ENCODE measurements at places on chromosomes 16 and 17.

- DNase-seq: peak; percentile 13
These were observed 526 bp downstream of the MOSMO start for GRCh38 chr16:22008215-22009059.

DNA sequence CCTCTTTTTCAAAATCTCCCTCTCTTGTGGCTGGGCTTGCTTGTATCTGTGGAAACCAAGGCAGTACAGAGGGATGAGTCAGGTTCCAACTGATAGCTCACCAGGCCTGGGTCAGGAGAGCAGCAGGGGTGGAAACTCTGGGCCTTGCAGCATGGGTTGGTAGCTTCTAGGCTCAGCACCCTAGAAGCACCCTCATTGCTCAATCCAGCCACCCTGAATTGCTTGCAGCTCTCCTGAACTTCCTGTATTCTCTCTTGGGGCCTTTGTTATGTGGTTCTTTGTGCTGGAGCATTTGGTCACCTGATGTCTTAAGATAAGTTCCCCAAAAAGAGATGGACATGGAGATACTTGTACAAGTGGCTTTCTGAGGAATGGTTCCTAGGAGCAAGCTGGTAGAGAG lies 169.4 kb downstream of the IRX5 start:
- DNase-seq: no peak

- DNase-seq: no peak
These were observed 775 bp upstream of the SP6 start for GRCh38 chr17:47851764-47852112.

DNA sequence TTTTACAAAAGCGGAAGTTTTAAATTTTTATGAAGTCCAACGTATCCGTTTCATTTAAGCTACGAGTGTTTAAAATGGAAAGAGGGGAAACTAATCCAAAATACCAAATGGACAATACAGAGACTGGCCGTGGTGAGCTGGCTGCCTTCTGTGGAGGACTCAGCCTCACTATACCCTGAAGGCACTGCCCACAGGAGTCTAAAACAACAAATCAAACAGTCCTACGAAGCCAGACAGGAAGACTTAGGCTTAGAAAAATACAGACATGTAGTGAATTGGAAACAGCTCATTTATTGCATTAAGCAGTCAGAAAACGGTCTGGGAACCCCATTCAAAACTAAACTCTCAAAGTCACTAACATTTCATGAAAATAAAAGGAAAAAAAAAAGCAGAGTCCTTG lies 75.1 kb downstream of the CYTH1 start:
- DNase-seq: no peak

- no peak for DNase-seq
These were observed 6.8 kb downstream of the MAF start for GRCh38 chr16:79593754-79594153.

GRCh38 chr17:29567554-29568330 lies 759 bp upstream of the TP53I13 start:
- DNase-seq: peak; percentile 70

DNA sequence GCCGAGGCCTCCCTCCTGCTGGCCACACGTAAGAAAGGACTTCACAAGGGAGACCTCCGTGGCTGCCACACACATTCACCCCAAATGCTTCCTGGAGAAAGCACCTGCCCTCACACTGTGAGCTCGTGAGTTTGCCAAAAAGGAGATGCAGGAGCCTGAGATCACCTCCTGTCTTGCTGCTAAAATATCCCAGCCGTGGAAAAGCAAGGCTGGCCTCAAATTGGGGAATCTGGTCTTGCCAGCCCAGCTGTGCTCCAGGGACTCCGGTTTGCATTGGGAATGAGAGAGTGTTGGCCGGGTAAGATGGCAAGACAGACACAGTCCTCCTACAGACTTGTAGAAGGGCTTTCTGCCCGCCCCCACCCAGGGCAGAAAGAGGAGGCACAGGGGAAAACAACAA lies 13.8 kb downstream of the RBFOX3 start:
- DNase-seq: no peak

- DNase-seq: no peak
These were observed 7.9 kb downstream of the SOCS1 start for GRCh38 chr16:11248133-11248532.

GRCh38 chr17:45288825-45289224 lies 26.9 kb upstream of the SPATA32 start:
- no peak for DNase-seq

- DNase-seq: no peak
These were observed 24.7 kb upstream of the CDRT15 start for GRCh38 chr17:14261406-14261805.

GRCh38 chr17:75950421-75950820 lies 9.6 kb upstream of the FBF1 start:
- no peak for DNase-seq

- DNase-seq: no peak
These were observed 62.5 kb downstream of the XPO6 start for GRCh38 chr16:28149011-28149888.

- DNase-seq: no peak
These were observed 10.4 kb downstream of the MEFV start for GRCh38 chr16:3246002-3246401.

GRCh38 chr17:40342504-40343218 lies 21.9 kb downstream of the GJD3 start:
- no peak for DNase-seq

DNA sequence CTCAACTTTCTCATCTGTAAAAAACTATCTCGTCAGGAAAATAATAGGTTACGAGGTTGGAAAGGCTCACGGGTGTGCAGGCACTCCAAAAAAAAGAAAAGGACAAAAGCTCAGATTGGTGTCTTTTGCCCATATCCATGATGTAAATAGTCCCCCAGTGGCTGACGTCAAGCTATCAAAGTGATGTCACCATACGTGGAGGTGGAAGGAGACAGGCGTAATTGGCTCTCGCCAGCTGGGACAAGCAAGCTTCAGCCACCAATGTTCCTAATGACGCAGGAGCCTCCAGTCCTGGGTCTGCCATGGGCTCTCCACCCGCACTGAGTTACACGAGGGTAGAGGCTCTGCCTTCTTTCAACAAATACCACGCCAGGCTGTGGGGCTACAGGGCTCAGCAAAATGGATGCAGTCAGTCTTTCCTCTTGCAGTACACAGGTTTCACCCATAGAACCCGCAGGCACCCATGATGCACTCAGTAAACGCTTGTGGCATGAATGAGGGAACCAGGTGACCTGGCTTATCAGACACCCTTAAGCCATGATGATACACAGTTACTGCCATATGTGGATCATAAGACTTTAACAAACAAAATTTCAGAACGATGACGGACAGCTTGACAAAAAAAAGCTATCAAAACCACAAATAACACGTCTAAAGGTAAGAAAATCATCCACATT lies 50.5 kb downstream of the COTL1 start:
- DNase-seq: no peak

DNA sequence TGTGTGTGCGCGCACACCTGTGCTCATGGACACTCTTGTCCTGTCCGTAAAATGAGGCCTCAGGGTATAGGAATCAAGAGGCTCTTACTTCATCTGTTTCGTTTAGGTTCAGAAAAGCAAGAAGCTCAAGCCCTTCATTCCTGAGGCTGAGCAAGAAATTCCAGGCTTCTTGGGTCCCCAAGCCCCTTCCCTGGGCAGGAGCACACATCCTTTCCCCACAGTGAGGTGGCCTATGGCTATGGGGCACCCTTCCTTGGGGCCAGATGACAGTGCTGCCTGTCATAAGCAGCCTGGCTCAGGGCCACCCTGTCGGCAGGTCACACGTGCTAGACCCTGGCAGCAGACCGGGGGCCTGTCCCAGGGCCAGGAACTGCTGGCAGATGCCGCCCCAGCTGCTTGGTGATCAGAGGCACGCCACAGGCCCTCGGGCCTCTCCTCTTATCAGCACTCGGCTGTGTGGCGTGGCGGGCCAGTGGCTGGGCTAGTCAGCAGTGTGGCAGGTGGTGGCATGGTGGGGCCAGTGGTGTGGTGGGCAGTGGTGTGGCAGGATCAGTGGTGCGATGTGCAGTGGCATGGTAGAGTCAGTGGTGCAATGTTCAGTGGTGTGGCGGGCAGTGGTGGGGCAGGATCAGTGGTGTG lies 50.2 kb downstream of the NKD1 start:
- DNase-seq: no peak

DNA sequence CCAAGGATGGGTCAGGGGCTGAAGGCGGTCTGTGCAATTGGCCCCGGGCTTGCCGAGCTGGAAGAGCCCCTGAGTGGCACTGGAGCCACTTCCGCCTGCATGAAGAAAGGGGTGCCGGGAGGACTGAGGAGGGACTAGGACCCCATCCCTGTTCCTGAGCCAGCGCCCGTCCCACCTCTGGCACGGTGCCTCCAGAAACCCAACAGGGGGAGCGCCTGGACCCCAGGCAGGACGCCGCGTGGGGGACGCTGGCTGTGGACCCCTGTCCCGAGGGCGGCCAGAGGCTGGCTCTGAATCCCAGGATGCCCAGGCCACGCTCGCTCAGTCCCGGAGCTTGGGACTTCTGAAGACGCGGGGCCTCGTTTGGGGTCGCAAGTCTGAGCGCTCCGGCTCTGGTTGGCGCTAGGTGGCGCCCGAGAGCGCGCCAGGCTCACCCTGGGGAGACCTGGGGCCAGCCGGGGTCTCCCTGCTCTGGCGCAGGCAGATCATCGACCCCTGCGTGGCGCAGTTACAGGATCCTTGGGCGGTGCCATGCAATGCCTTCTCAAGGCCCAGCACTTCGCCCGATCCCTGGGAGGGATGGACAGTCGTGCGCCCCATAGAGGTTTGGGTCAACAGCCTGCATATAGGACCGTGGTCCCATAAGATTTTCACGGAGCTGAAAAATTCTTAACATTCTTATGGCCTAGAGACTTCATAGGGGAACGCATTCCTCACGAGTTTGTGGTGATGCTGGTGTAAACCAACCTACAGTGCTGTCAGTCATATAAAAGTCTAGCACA lies 58.5 kb upstream of the CREBBP start:
- DNase-seq: peak; percentile 49

GRCh38 chr17:38418062-38418692 lies 10.1 kb upstream of the ARHGAP23 start:
- DNase-seq: no peak

DNA sequence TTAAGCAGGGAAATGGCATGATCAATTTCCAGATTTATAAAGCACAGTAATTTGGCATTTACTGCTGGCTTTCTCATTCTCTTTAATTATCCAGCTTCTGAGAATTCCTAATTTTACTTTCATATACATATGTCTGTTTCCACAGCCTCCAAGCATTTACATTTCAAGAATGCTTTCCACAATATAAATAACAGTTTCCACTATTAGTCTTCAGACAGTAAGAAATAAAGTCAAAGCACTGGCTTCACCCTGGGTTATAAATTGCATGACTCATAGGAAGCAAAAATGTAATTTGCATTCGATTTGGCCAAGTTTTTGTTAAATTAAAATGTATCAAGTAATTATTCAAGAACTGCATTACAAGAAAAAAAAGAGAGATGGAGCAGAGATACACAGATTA lies 53.5 kb downstream of the MPHOSPH6 start:
- DNase-seq: no peak

- peak; percentile 68 for DNase-seq
These were observed 23.2 kb upstream of the NTN1 start for GRCh38 chr17:8997994-8998628.

- DNase-seq: no peak
These were observed 22.8 kb downstream of the CRISPLD2 start for GRCh38 chr16:84842516-84843148.

GRCh38 chr16:14364386-14365199 lies 265.5 kb downstream of the PARN start:
- no peak for DNase-seq

DNA sequence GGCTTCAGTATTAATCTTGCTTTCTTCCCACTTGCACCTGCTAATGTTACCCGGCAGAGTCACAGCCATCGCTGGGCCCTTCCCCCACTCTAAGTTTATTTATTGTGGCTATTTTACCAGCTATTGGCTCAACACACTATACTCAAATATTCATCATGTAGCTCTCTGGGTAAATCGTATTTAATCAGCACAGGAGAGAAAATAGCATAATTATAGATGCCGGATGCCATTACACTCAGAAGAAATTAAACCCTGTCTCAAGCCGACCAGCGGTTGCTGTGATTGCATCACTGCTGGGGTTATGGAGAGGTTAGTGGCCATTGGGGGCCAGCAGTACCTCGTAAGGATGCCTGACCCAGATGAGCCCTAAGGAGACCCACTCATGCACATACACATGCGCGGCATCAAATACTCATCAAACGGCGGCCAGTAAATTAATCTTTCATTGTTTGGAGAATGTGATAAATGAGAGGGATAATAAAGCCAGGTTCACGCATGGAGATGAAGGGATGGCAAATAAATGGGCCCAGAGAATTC lies 269.5 kb upstream of the ZFHX3 start:
- DNase-seq: no peak

DNA sequence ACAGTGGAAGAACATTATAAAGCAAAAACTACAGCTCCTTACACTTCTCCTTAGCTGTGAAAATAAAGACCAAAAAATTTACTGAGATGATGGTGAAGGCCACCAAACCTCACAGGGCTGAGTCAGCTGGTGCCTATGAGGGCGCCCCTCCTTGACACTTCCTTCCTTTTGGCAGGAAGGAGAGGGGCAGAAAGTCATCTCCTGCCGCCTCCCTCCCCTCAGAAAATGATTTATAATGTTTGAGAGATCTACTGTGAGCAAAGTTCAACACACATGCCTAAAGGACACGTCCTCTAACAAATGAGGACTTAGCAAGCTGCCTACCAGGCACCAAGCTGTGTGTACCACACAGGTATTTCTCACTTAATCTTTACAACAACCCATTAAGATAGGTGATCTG lies 245.7 kb downstream of the PRKCA start:
- no peak for DNase-seq

GRCh38 chr16:8588682-8589056 lies 1.6 kb downstream of the TMEM114 start:
- DNase-seq: no peak

DNA sequence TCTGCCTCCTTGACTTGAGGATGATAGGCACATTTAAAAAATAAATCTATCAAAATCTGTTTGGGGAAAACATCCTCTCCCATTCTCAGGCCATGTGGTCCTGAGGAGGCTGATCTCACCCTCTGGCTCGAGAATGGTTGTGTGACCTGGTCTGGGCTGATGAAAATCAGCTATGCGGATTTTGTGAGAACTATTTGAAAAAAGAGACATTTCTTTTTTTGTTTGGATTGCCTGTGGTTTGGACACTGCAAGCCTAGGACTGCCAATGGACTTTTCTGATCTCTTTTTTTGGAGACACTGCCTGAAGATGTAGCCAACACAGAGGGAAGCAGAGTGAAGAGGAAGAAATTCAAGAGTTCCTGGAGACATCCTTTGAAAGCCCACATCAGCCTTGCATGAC lies 145.9 kb downstream of the HS3ST3B1 start:
- no peak for DNase-seq

GRCh38 chr16:1258225-1258600 lies 2.3 kb downstream of the TPSD1 start:
- DNase-seq: no peak

GRCh38 chr17:42560246-42560645 lies 1.7 kb upstream of the COASY start:
- no peak for DNase-seq

- no peak for DNase-seq
These were observed 17.3 kb upstream of the DHRS13 start for GRCh38 chr17:28920201-28920600.

GRCh38 chr16:86038926-86039310 lies 140.0 kb downstream of the IRF8 start:
- no peak for DNase-seq

Data from stimulated activated CD4-positive, alpha-beta T cell treated with anti-CD3 and anti-CD28 coated beads, Interleukin-4, amount 100 ng/mL, for 4 hours (primary cell).